ENCODE measurements at places on chromosomes 12 and 14.

- DNase-seq = no peak
Observed at GRCh38 chr12:10497602-10498001, 8.1 kb upstream of the EIF2S3B start.

- DNase-seq = no peak
Observed at GRCh38 chr12:73547421-73547820, 990.2 kb upstream of the ATXN7L3B start.

GRCh38 chr12:122079033-122079531, 526 bp downstream of the MLXIP start:
- no peak for DNase-seq

DNA sequence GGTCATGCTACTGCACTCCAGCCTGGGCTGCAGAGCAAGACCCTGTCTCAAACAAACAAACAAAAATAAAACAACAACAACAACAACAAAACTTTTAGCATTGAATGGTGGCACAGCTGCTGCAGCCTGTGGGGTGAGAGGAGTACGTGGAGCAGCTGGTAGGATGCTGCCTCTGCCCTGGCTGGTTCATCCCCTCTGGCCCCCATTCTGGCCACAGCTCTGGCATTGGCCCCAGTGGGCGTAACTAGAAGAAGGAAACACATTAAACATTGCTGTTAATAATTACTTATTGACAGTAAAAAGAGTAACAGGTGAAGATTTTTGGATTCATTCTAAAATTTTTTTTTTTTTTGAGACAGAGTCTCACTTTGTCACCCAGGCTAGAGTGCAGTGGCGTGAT, 28.8 kb upstream of the C2CD5 start:
- DNase-seq = no peak

GRCh38 chr12:97292588-97292987, 170.0 kb upstream of the RMST start:
- DNase-seq = no peak

Data from stimulated activated CD4-positive, alpha-beta T cell treated with anti-CD3 and anti-CD28 coated beads, TNF-alpha, amount 100 ng/mL, for 4 hours (primary cell).